Activated CD4-positive, CD25-positive, alpha-beta regulatory T cell treated with anti-CD3 and anti-CD28 coated beads, Interleukin-2, amount 50 U/mL, for 24 hours (primary cell): ENCODE measurements at places on chromosomes 16 and 17.

GRCh38 chr17:27976331-27976730 lies 66.1 kb upstream of the NLK start:
- ATAC-seq: no peak

DNA sequence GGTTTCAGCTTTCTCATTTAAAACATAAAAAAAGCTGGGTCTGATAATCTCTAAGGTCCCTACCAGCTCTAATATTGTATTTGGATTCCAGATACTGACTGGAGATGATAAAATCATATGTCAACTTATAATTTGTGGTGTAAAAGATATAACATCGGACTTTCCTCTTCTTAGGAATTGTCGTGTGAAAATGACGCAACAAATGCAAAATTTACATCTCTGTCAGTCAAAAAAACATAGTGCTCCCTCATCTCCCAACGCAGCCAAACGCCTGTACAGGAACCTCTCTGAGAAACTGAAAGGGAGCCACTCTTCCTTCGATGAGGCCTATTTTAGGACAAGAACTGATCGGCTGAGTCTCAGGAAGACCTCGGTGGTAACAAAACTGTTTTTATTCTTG lies 197.3 kb downstream of the ANKFN1 start:
- ATAC-seq: no peak

- no peak for ATAC-seq
Measured at GRCh38 chr17:43015579-43015978, 6.6 kb downstream of the VAT1 start.

DNA sequence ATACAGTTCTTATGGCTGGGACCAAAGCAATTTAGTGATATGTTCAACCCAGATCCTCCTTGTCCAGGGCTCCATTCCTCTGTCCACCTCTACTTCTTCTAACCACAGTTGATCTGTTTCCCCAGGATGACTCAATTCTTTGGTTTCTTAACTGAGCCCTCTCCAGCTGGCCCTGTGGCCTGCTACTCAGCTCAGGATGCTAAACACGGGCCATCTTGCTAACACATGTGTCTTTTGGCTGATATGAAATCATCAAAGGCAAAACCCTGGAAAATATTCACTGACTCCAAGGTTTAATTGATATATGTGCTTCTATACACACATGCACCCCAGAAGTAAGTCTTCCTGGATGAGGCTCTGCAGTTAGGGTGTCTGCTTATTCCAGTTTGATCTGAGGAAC lies 43.8 kb downstream of the SHISA6 start:
- no peak for ATAC-seq

DNA sequence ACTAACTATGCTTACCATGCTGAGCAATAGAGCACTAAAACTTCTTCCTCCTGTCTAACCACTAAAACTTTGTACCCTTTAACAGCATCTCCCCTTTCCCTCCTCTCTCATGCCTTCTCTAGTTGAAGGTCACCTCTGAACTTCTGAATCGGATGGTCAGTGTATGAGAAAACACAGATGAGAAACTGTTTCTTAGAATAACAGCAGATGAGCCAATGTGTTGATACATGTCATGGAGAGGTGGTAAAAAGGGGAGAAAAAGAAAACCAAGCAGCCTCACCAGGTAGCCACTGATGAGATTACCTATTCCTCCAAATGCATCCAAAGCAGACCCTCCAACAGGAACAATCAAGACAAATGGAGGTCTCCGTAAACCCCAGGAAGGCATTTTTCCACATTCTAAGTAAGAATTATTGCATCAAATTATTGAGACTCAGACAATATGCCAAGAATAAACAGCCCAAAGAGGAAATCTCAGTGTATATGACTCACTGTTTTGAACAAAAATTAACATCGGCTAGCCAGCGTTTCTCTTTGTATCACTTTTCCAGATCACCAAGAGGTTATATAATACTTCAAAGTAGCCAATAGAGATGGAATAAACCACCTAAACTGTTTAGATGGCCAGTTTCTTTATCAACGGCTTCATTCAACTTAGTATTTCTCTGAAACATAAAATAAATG lies 793.3 kb upstream of the SOX9 start:
- ATAC-seq: no peak

- ATAC-seq: no peak
Measured at GRCh38 chr17:81157848-81158687, 7.2 kb upstream of the PVALEF start.

DNA sequence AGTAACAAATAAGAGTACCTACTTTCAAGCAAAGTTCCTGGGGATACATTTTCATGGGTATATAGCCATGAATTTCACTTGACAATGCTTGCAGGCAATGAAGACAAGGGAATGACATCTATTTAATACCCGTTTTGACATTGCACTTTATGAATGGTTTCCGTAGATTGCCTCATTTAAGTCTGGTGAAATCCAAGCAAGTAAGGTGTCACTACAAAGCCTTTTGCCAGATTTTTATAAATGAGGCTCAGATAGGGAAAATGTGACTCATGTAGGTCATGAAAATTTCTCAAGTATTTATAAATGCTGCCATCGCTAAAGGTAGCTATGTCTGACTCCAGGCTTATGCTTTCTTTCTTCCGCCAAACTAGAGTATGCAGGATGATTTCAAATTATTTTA lies 644.3 kb downstream of the CDH8 start:
- ATAC-seq: no peak

DNA sequence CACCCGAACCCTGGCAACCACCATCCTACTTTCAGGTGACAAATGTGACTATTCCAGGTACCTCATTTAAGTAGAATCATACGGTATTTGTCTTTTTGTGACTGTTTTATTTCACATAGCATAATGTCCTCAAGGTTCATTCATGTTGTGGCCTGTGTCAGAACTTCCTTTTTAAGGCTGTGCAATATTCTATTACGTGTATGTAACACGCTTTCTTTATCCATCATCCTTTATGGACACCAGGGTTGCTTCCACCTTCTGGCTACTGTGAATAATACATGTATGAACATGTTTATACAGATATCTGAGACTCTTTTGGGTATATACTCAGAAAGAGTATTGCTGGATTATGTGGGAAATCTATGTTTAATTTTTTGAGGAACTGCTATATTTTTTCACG lies 28.7 kb upstream of the RSL1D1 start:
- ATAC-seq: no peak

- ATAC-seq: no peak
Measured at GRCh38 chr16:54265575-54266107, 20.9 kb downstream of the IRX3 start.

- no peak for ATAC-seq
Measured at GRCh38 chr16:30490210-30490609, 17.7 kb downstream of the ITGAL start.

DNA sequence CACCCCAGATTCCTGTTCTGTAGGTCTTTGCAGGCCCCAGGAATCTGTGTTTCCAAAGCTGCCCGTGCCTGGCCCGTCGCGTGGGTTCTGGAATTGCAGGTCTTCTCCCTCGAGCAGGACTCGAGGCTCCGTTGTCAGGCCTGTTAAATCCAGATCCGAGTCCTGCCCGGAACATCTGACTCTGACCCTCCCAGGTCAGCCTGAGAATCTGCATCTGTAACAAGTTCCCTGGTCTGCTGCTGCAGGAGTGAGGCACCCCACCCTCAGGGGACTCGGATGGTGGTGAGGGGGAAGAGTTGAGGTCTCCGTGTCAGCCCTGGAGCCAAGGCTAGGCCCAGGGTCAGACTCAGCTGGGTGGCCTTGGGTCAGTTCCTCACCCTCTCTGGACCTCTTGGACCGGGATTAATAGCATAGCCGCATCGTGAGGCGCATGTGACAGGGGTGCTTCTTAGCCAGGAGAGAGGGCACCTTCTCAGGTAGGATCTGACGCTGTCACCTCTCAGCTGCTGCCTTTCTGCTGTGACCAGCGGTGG lies 8.8 kb downstream of the SPIRE2 start:
- ATAC-seq: no peak

GRCh38 chr17:44063704-44064639 lies 2.5 kb downstream of the LSM12 start:
- no peak for ATAC-seq

DNA sequence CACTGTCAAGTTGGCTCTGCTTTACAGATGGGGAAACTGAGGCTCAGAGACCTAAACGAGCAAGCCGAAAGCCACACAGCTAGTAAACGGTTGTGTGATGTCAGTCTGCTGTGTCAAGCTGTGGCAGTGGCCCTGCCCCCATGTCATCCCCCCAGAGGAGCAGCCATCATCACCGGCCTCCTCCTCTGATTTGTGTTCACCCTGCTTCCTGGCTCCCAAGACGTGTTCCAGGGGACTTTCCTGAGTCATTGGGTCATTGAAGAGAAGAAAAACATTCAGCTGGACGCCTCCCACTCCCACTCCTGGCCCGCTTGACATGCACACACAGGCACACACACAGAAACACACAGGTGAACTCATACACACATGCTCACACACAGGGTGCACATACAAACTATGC lies 54.0 kb upstream of the CIBAR2 start:
- no peak for ATAC-seq

GRCh38 chr17:61456061-61456681 lies 3.9 kb downstream of the TBX4 start:
- ATAC-seq: no peak

DNA sequence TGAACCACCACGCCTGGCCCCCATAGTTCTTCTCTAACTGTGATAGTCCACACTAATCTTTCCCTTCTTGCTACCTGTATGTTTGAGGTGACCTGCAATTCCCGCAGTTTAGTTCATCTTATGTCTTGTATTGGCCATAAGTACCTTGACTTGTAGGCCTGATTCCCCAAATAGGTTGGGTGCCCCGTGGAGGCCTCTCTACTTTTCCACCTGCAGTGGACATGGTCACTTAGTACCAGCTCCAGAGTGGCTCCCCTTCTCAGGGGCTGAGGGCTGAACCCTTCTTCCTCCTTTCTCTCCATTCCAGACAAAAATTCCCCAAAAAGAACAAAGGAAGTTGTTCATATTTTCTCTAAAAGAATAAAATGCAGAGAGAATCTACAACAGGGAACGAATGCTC lies 33.5 kb upstream of the CES5A start:
- ATAC-seq: no peak

GRCh38 chr16:27779641-27780164 lies 229.8 kb downstream of the KATNIP start:
- no peak for ATAC-seq

GRCh38 chr16:89407925-89408300 lies 82.4 kb downstream of the ANKRD11 start:
- no peak for ATAC-seq

DNA sequence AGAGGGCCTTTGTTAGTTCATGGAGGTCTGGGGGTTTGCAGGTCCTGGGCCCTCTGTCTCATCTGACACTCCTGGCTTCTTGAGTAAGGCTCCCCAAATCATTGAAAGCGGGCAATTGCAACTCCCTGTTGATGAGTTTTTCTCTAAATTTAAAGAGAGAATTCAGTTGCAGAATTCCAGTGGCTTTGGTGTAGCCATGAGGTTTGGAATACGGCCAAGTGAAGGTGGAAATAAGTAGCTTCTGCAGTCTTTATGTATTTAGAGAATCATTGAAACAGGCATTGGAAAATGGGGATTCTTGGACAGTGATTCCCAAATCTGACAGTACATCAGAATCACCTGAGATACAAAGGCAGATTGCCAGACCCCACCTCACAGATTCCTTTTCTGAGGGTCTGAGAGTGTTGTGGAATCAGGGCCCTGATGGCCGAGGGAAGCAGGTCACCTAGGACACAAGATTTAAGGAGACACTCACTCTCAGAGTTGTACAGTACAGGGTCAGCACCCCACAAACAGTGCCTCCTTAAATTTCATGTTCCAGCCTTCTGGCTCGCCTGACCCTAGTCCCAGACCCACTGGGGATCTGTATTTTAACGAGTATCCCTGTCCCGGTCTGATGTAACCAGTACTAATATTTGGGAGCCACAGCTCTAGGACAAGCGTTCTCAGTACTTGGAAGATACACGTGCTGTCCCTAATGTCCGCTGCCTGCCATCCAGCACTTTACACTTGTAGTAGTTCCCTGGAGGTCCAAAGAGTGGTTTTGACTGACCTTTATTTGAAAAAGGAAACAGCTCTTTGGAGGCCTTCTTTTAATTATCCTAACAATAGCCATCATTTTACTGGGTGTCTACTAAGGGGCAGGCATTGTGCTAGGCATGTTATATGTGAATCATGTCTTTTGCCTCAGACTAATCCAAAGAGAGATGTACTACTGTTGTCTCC lies 37.8 kb downstream of the YPEL2 start:
- ATAC-seq: no peak
